ENCODE measurements at places on chromosomes 5 and 9.

GRCh38 chr9:115653171-115653606 is 500.4 kb upstream of the PAPPA start:
- DNase-seq, result no peak

- no peak for DNase-seq
Observed at GRCh38 chr5:112930082-112930344, 8.0 kb upstream of the REEP5 start.

DNA sequence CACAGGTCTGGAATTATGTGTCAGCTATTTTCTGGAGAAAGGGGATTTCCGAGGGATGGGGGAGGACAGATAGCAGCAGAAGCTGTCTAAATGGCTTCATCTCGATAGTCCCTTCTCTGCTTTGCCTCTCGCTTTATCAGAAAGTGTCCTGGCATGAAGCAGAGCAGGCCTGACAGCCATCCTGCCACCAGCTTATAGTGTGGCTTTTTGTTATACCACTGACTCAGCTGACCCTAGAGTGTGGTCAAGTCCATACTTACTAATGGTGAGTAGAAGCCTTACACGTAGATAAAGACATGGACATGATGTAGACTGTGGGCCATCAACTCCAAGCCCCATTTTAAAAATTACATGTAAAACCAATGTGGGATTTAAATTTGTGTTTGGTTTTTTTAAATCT is 50.0 kb downstream of the RCL1 start:
- DNase-seq, result no peak

- DNase-seq, result no peak
Observed at GRCh38 chr5:65411356-65411755, 70.4 kb downstream of the ADAMTS6 start.

- no peak for DNase-seq
Observed at GRCh38 chr5:142170254-142170953, 61.8 kb downstream of the NDFIP1 start.

- no peak for DNase-seq
Observed at GRCh38 chr5:85305766-85306165, 921.1 kb upstream of the EDIL3 start.

- peak; percentile 75 for DNase-seq
Observed at GRCh38 chr9:108443741-108444140, 412.0 kb downstream of the ACTL7B start.

DNA sequence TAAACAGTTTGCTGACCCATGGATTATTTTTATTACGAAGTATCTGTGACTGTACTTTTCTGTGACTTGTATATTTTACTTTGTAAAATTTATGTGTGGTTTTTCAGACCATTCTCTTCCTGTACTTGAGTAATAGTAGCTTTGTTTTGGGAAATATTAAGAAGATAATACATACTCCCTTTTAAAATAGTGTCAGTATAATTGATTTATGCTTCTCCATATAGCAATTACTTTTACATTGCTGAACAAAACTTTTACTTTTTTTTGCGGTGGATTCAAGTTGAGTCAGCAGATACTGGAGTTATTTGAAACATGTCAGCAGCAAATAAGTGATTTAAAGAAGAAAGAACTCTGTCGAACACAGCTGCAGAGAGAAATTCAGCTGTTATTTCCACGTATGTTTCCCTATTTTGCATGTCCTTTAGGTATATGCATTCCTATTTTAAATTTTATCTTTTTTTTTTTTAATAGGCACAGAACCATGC is 28.4 kb downstream of the TENT2 start:
- no peak for DNase-seq

GRCh38 chr5:119411361-119412278 is 40.7 kb upstream of the HSD17B4 start:
- DNase-seq, result no peak

GRCh38 chr5:110094548-110094947 is 404.8 kb downstream of the MAN2A1 start:
- DNase-seq, result no peak

DNA sequence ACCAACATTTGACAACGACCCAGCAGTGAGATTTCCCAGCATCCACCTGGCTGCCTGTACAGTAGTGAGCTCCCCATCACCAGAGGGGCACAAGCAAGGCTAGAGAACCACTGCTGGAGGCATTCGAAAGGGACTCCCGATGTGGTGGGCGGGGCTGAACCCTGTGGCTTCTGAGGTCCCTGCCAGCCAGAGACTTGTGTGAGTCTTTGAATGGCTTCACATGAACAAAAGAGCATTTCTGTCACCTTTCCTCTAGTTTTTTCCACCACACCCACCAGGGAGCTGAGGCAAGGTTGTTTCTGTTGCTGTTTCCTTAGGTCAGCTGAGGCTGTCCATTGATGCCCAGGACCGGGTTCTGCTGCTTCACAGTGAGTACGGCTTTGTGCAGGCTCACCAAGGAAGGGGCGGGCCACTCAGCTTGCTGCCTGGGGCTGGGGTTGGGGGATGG is 15.7 kb downstream of the RGS3 start:
- DNase-seq, result no peak

- no peak for DNase-seq
Observed at GRCh38 chr5:84301535-84301934, 83.1 kb downstream of the EDIL3 start.

DNA sequence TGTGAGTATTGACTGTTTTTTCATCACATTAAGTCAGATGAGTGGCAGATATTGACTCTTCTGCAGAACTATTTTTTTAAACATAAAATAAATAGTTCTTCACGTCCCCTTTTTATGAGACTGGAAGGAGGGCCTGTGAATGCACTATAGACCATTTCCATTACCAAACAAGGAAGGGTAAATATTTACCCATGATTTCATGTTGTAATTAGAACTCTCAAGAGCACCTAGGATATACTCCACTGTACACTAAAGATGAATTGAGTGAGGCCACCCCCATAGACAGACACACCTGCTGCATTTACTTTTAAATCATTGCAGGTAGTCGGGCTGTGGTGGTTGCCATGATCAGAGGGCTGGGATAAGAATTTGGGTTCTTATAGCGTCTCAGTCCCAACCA is 22.6 kb downstream of the SLC36A1 start:
- DNase-seq, result no peak

DNA sequence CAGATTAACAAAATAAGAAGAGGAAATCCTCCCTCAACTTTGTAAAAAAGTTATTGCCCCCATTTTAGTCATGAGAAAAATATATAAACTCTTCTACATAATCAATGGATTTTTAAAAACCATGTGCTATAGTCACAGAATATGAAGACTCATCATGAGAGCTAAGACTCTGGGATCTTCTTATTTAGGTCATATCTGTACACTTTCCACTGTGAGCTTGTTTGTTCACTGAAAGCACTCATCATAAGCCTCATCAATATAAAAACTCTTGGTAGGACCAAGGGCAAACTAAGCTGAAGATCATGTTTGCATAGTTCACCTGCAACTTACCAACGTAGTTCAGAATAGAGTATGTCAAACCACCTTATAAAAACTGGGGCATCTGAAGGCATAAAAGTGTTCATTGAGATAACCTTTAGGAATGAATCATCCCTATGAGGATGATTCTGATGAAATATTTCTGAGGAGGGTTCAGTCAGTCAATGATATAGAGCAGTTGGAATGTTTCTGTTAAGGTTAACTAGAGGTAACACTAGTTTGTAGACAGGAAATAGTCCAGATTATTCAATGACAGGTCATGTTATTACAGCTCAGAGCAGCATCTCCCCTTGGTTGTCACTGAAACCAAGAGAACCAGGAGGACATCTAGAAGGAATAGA is 289.9 kb upstream of the SMC2 start:
- DNase-seq, result no peak

DNA sequence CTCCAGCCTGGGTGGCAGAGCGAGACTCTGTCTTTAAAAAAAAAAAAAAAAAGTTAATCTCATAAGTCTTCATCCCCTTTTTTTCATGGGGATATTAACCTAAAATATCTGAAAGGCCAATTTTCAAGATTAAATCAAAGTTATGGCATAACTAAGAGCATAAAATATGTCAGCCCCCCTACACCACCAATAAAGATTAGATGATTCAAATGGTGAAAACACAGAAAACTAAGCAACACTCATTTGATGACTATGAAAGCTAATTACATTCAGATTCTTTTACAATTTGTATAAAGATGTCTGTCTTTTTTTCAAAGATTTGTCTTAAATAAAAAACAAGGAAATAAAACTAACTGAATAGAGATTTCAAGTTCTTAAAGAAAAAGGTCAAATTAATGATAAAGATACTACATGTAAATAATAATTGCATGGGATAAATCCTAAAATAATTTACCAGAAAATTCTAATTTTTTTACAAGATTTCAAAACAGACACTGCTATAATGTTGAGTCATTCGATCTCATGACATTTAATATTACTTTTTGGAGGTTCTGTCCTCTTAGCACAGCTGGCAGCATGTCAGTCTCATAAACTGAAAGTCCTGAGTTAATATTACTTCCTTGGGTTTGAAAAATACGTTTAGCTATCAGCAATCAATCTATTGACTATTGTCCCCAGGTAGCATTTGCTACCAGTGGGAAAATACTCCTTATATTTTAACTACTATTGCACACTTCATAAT is 112.9 kb downstream of the KIAA0825 start:
- DNase-seq, result no peak

GRCh38 chr5:10486511-10487344 is 45.0 kb downstream of the ROPN1L start:
- DNase-seq, result no peak

GRCh38 chr9:2260417-2261306 is 245.5 kb downstream of the SMARCA2 start:
- no peak for DNase-seq

DNA sequence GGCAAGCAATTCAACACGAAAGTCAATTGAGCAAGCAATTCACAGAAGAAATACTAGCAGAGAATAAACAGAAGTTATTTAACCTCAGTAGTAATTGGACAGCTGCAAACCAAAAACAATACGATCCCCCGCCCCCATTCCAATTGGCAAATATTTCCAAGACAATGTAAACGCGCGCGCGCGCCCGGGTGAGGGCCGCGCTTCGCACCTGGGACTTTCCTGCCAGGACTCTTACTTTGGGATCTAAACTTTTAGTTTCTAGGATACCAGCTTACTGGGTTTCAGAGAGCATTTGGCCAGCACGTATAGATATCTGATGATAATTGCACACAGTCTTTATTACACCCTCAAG is 8.6 kb downstream of the RUFY1 start:
- no peak for DNase-seq

- no peak for DNase-seq
Observed at GRCh38 chr5:79886925-79887655, 104.0 kb downstream of the MTX3 start.

DNA sequence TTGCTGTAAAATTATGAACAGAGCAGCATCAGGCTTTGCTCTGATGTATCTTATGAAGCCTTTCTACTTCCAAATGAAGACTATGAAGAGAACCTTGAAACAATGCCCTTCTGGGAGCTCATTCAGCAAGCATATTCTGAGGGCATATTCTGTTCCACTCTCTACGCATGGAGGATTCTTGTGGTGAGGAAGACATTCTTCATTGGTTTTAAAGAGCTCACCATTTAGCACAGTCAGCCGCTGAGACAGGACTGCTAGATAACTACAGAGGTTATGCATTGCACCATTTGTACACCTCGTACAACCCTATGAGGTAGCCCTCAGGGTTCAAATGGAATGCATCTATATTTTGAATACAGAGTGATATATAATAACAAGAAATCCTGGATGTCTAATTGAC is 61.0 kb downstream of the INVS start:
- DNase-seq, result no peak

DNA sequence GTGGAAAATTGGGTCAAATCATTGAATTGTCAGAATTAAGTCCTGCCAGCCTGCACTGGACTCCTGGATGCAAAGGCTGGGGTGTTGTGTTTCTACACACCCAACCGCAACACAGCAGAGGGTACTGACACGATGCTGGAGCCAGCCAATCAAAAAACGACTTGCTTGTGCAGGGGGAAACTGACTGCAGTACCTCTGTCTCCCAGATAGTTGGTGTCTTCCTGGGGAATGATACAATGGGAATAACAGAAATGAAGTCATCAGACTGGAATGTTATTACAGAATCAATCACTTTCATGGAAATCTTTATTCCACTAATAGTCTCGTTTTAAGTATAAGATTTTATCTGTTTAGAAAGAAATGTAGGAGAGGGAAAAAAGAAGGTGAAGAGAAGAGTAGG is 330.3 kb downstream of the MLLT3 start:
- DNase-seq, result no peak

GRCh38 chr9:87497604-87498045 is at the start of gene DAPK1:
Gene DAPK1 (plus strand): TSS chr9:87497867. CDS start chr9:87499078, 1,211 bp downstream.
- DNase-seq, result no peak

GRCh38 chr5:39426746-39427105 is 1.9 kb upstream of the DAB2 start:
- no peak for DNase-seq

DNA sequence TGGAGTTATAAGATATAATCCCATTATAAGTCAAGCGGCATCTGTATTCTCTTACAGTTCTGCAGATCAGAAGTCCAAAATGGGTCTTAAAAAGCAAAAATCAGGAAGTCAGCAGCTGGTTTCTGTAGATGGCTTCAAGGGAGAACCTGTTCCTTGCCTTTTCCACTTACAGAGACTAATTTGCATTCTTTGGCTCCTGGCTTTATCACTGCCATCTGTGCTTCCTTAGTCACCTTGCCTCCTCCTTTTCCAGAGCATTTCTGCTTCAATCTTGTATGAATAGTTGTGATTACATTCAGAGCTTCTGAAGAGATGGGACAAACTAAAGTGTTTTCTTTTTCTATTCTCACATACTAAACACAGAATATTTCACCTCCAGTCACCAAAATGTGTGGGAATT is 647.3 kb upstream of the GRAMD2B start:
- DNase-seq, result no peak

DNA sequence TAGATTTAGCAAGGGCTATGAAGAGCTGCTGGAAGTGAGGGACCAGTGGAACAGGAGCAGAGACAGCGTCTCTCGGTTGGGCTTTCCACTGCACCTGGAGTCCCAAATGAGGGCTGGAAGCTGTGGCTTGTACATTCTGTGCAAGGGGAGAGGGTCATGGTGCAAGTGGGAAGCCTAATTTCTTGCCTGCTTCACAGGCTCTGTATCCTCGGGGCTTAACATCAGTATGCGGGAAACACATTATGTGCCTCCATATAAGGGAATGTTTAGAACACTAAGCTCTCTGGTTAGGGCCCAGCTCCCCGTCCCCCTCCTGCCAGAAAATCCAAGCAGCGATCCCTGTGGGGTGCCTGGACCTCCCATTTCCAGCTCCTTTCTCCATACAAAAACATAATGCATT is 89.0 kb upstream of the NIPAL4 start:
- DNase-seq, result no peak

Measured in HS-27A (cell line).